Fibroblast of skin of right quadriceps (primary cell): ENCODE measurements at places on chromosomes 3 and 15.
A peak's percentile ranks its signal among the peaks of the same experiment; 100 is the strongest.

- peak; percentile 64 for DNase-seq
These were observed 2.6 kb upstream of the FOXP1 start for GRCh38 chr3:71585887-71586809.

DNA sequence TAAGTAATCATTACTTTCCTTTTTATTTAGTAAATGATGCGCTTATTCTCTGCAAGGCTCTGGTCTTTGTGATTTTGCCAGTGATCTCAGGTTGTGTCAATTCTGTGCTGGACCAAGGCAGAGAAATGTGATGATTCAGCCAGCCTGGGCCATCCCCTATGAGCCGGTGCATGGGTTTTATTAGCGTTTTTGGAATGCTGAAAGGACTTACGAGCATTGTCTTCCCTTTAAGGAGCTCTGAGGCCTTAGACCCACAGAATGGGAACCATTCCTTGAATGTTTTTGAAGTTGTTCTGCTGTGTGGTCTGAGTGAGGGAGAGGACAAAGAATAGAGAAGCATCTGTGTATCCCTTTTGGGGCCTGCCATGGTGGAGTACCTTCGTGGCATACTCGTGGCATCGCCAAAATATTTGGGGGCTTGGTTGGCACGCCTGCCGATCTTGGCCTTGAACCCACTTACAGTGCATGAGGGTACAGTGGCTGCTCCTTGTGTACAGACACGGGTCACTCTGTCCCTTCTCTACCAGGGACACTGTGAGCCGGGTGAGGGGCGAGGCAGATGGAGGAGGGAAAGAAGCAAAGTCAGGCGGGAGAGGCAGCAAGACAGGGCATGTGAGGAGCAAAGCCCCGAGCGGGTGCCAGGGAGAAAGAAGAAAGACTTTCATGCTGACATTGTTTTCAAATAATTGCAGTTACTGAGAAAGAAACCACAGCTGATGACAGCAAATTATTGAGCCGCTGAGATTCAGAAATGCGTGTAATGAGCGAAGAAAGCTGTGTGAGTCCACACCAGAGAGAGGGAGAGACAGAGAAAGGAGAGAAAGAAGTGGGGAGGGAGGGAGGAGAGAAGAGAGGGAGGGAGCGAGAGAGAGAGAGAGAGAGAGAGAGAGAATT, 269.4 kb upstream of the RGMA start:
- peak; percentile 53 for DNase-seq

DNA sequence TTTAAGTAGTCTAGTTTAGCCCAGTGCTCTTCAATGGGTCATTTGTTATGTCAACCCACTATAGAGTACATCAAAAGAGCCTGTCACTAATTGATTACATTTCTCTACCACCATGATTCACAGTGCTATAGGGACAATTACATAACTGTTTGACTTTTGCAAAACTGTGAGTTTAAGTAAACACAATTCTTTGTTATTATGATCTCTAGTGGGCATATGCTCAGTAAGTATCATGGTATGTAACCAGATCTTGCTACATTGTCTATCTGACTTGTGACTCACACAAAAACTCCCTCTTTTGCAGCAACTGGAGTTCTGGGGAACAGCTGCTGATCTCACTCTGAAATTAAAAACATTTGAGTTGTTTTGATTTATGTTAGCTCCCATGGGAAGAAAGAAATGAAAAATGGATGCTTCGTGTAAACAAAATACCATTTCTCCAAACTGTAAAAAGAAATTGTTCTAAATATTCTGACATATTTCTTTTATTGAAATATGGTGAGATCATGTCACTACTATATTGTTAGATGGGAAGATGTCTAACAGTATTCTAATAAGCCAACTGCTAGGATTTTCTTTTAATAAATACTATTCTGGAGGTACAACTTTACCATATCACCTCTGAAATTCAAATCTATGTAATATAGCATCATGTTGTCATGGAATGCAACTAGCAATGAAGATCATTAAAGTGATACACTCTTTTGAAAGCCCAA, 470.4 kb downstream of the ROBO1 start:
- DNase-seq: peak; percentile 94

DNA sequence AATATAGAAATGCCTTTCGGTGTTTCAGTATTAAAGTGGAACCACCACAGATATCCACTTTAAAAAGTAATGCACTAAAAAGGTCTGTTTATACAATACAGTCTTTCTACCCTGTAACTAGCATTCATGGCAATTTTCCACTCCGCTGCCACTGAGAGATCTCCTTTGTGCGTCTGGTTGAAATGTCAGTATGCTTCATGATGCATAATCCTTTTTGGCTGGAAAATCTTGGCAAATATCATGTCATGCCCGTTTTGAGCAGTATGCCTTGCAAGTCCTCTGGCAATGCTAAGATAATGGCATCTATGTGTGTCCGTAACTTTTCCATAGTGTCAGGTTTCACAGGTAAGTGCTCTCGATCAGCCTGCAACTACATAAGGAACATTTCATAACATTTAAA, 30.8 kb upstream of the ARF4 start:
- no peak for DNase-seq

DNA sequence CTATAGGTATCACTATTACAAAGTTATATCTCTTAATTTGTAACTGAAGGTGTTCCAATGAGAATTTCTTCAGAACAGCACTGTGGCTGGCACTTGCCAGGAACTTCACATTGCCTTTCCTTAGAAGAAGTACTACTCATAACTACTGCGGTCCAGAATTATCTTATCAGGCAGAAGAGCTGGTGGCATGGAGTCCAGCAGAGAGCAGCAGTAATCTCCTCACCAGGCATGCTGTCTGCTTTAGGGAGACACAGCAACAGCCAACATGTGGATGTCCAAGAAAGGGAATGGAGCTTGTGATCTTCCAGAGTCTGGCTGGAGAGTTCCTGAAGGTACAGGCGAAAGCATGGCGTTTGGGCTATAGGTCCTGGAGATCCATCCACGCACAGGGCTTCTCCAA, 919.7 kb upstream of the NR2F2 start:
- no peak for DNase-seq

DNA sequence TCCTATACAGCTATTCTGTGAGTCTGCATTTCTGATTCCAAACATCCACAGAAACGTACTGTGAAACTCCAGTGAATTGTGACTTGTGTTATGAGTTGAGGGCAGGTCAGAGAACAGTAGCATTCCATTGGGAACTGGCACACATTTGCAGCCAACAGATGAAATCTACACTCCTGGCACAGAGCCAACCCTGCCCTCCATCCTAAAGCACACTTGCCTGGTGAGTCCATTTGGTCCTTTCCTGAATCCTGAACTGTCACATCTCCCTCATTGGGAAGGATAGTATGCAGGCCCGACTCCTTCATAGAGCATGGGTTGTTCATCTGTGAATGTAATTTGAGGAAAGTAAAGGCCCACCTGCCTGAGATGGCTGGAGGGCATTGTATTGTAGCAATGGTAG, 314.3 kb upstream of the RASGRP1 start:
- no peak for DNase-seq

DNA sequence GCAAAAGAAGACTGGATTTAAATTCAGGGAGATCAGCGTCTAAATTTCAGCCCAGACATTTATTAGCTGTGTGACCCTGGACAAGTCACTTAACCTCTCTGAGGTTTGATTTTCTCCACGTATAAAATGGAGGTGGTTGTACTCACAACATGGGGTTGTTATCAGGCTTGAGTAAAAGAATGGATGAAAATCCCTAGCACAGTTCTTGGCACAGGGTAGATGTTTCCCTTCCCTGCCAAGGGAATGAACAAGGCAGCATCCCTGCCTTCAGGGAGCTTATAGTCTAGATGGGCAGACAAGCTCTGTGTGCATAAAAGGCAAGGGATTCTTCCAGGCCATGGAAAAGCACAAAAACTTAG, 50.2 kb upstream of the MRPS22 start:
- no peak for DNase-seq

- no peak for DNase-seq
These were observed 6.6 kb downstream of the GABRB3 start for GRCh38 chr15:26766262-26766661.

GRCh38 chr3:195240939-195241338, 30.0 kb downstream of the XXYLT1 start:
- DNase-seq: no peak

GRCh38 chr3:172716476-172716875, 5.6 kb upstream of the NCEH1 start:
- DNase-seq: no peak

DNA sequence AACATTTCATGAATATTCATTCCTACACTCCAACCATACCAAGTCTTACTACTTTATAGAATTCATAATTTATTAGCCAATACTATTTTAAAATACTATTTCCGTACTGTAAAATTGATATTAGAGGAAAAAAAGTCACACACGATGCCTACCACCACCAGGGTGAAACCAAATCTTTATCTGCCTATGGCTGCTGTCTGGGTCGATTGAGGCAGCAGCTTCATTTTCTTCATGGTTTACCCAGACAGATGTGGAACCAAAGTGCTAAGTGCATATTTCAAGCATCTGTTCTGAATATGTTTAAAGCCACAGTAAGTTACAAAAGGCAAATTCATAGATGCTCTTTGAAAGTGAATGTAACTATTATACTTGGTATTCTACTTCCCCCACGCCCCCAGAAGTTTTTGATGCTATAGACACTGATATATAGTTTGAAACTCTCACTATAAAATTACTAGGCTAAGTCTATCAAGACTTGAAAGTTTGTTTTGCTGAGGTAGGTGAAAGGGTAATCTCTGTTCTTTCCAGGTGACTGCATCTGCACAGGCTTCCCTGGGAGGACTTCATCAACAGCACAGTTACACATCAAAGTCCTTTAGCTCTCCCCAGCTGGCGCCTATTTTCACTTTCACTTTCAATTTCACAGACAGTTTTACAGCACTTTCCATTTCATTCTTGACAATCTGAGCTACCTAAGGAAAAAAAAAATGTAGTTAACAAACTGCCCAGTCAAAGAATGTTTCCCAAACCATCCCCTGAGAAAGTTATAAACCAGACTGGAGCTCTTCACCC, 113.9 kb downstream of the POLQ start:
- peak; percentile 43 for DNase-seq

- no peak for DNase-seq
These were observed 51.5 kb downstream of the UMPS start for GRCh38 chr3:124781476-124782376.

- DNase-seq: peak; percentile 37
These were observed 195.2 kb upstream of the DPPA4 start for GRCh38 chr3:109532257-109533216.

GRCh38 chr3:26894443-26894842, 271.9 kb downstream of the LRRC3B start:
- no peak for DNase-seq

DNA sequence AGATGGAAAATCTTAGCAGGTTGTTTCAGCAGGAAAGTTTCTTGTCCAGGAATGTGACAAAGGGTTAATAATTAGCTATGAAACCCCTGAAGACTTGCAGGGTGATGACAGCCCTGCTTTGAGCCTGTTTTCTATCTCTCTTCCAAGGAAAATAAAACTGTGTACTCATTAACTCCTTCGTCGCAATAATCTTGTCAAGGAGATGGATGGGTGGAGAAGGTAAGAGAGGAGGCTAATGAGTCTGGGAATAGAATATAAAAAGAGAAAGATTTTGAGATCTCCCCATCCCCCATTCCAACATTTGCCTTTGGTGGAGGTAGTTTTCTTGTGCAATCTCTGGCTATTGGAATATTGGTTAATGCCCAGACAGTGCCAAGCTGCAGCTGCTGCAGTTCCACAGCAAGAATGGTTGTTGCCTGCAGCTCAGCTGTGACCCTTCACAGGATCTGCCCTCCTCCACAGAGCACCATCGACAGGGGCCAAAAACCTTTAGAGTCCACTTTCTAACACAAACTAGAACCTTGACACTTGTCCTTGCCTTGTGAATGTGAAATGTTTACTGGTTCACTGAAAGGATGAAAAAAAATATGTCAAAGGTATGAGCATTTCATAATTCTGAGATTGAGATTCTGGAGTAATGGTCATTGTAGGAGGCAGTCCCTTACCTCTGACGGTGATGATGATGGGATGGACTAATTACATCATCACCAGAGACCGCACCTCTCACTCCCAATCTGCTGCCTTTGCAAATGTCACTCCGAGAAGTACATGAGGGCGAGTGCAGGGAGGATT, 4.2 kb upstream of the LRIG1 start:
- no peak for DNase-seq

- peak; percentile 19 for DNase-seq
These were observed 213.9 kb upstream of the RBMS3 start for GRCh38 chr3:29067007-29067406.

DNA sequence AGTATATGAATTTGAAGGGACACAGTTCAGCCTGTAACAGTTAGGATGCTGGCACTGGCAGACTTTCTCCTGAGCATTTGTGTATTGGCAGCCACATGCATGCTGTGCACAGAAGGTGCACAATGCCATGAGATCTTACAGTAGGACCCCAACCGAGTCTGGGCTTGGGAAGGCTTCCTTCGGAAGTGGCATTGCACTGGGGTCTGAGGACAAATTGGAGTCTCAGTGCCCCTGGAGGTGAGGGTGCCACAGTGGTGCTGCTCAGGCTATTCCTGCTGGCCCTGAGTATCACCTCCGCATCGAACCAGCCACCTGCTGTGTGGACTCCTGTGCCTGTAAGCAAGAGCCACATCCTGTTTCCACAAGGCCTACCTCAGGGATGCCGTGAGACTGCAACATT, 99.5 kb downstream of the DNAJB8 start:
- DNase-seq: no peak

DNA sequence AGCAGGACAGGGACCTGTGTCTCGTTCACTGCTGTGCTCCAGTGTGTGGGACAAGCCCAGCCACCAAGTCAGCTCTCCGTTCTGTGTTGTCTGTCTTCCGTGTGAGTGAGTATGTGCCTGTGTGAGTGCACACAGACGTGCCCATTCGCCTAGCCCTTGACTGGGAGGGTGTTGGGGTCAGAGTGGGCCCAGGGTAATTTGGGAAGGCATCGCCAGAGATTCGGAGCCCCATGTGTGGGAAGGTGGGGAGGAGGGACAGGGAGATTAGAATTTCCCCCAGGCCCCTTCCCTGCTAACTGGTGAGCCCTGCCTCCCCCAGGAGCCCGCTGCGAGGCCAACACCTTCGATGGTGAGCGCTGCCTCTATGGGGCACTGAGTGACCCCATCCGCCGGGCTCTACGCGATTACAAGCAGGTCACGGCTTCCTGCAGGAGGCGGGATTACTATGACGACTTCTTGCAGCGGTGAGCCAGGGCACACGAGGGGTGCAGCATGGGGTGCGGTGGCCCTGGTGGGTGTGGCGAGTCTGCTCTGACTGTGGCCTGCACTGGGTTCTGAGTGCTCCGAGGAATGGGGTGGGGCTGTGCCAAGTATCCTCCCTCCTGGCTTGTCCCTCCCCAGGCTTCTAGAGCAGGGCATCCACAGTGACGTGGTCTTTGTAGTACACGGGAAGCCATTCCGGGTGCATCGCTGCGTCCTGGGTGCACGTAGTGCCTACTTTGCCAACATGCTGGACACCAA, 3.1 kb downstream of the ABTB1 start:
- DNase-seq: no peak

DNA sequence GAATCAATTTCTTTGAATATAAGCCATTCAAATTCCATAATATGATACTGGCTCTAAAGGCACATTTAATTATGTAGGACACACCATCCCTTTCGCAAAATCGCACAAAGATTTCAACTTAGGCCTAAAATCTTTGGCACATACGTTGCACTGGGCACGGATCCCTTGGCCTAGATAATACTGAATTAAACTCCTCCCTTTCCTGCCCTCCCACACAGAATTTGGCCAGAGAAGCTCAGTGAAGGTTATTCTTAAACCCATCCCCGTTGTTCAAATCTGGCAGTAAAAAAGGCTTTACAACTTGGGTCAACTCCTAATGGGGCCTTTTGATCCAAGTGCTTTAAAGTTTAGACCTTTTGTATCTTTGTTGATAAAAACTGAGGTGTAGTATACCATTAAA, 247.2 kb downstream of the PTPRG start:
- no peak for DNase-seq

- DNase-seq: peak; percentile 77
These were observed 89.7 kb downstream of the AQP9 start for GRCh38 chr15:58227706-58228543.
